GM04504 (cell line): ENCODE measurements at places on chromosomes 16 and 17.

- DNase-seq, result peak; percentile 77
Measured at GRCh38 chr17:79728169-79728907, 2.4 kb upstream of the ENPP7 start.

DNA sequence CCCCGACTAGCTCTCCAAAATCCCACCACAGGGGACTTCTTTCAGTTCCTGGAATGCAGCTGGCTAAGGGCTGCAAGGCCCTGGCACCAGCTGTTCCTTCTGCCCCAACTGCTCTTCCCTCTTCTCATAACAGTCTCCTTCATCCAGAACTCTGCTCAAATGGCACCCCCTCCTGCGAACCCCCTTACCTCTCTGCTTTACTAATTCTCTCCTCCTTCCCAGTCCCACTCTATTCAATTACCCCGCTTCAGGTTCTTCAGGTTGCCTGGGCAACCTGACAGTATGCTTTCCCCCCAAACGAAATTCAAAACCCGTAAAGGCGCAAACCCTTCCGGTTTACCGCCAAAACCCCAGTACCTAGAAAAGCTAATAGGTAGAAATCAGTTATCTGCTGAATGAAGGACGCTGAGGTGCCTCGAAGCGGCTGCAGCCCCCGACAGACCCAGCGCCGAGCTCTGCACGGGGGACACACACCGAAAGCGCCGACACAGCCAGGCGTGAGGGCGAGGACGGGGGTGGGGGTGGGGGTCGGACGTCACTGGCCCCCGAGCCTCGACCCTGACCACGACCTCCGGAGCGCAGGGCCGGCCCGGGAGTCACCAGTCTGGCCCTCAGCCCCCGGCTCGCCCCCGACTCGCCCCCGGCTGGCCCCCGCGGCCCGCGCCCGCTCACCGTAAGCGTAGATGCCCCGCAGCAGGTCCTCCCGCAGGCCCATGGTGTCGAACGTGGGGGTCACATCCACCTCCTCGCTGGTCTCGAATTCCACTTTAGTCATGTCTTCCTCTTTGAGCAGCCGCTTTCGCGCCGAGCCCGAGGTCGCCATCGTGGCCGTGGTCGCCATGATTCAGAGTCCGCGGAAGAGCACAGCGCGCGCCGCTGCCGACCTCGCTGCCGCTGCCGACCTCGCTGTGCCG, 550 bp downstream of the EIF4A3 start:
- no peak for DNase-seq

DNA sequence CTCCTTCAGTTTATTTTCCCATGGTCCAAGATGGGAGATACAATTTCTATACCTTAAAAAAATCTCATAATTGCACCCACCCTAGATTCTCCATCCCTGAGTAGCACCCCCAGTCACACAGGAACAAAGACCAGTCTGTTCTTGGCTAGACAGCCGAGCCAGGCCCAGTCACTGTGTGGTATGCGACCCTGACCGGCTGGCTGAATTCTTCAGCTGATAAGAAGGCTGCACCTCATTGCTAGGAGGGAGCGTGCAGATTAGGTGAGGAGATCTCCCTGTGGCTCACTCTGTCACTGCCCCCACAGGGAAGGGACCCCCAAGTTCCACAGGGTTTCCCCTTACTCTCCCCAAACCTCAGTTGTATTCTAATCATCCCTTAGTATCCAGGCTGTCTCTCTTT, 138.7 kb downstream of the SALL1 start:
- DNase-seq, result no peak

DNA sequence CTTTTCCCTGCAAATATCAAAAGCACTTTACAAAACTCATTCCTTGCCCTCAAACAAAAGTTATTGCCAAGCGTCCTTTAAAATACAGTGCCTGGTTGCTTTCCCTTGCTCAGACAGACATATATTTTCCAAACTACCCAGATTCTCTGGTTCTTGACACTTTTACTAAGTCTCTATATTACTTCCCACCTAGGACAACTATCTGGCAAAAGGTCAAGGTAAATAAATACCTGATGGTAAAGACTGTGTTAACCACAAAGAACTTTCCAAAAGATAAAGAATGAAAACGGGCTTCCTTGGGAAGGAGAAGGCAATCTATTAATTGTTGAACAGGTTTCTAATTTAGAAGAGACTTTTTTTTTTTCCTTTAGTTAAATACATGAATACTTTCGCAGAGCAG, 1.9 kb downstream of the HS3ST3A1 start:
- DNase-seq, result no peak

DNA sequence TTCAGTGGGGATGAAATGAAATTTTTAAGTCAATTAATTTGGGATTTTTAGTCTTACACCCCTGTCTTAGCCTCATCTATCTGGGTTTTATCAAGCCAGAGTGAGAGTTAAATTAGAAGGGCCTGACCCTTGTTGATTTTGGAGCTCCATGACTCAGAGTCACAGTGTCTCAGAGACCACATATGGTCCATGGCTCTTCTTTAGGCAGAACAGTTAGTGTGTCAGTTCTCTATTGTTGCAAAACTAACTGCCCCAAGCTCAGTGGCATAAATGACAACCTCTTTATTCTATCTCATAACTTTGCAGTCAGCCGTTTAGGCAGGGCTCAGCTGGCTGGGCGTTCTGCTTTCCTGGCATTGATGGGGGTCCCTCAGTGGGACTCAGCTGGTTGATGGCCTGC, 44.7 kb downstream of the IRF8 start:
- no peak for DNase-seq

DNA sequence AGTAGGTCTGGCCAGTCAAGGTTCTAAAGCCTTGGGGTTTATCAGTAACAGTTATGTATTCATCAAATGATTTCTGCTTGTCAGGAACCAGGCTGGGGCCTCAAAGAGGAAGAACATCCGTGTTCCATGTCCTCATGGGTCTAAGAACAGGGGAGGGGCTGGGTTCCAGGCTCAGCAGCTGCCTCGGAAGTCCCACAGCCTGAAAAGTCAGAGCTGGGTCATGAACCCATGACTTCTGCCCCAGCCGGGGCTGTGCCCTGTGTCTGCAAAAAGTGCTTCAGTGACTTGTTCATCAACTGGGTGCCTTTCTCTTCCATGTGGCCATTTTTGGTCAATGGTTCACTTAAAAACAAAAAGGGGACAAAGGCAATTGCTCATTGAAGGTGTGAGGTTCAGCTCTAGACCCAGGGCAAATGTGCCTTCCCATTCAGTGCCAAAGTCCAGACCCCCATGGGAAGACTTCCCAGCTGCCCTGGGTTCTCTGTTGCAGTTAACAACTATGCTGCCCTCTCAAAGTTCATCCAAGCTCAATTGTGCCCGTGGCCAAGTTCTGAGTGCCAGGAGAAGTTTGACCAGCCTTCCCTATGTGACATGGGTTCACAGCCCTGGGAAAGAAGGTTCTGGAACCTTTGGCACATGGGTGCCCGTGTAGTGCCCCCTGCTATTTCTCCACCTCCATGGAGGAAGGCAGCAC, 18.5 kb downstream of the TBKBP1 start:
- DNase-seq, result no peak

DNA sequence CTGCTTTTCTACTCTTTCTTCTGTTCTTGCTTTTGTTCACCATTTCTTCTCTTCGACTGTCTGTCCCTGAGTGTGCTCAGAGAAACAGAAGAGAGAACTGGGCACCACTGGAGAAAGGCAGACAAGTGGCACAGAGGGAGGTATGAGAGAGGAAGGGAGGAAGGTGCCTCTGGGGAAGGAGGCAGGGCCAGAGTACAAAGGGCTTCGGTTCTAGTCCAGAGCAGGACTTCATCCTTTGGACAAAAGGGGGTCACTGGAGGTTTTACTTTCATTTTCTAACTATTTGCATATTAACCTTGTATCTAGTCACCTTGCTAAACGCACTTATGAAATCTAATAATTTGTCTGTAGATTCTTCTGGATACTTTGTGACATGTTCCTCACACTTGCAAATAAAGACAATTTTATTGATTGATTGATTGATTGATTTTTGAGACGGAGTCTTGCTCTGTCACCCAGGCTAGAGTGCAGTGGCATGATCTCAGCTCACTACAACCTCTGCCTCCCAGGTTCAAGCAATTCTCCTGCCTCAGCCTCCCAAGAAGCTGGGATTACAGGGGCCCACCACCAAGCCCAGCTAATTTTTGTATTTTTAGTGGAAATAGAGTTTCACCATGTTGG, 13.5 kb downstream of the ITGB4 start:
- DNase-seq, result no peak

DNA sequence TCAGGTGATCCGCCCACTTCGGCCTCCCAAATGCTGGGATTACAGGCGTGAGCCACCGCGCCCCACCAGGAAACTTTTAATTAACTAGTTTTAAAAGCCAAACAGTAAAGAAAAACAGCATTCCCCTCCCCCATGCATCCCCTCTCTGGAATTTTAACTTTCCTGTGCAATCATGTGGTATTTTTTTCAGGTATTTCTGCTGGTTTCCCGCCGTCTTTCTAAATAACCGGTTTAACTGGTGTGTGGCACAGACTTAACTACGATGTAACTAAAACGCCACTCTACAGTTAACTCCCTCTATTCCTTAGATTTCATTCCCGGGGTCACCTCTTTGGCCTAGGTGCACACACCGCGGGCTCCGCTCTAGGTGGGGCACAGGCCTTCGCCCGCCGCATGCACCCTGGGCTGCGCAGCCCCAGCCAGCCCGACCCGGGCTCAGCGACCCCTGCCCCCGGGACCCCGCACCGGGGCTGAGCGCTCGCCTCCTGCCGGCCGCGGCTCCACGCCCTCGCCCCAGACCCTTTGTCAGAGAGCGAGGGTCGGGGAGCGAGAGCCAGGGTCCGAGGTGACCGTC, 15.1 kb upstream of the UTP6 start:
- DNase-seq, result no peak

- DNase-seq, result no peak
Measured at GRCh38 chr17:77840513-77841165, 117.9 kb upstream of the TNRC6C start.

DNA sequence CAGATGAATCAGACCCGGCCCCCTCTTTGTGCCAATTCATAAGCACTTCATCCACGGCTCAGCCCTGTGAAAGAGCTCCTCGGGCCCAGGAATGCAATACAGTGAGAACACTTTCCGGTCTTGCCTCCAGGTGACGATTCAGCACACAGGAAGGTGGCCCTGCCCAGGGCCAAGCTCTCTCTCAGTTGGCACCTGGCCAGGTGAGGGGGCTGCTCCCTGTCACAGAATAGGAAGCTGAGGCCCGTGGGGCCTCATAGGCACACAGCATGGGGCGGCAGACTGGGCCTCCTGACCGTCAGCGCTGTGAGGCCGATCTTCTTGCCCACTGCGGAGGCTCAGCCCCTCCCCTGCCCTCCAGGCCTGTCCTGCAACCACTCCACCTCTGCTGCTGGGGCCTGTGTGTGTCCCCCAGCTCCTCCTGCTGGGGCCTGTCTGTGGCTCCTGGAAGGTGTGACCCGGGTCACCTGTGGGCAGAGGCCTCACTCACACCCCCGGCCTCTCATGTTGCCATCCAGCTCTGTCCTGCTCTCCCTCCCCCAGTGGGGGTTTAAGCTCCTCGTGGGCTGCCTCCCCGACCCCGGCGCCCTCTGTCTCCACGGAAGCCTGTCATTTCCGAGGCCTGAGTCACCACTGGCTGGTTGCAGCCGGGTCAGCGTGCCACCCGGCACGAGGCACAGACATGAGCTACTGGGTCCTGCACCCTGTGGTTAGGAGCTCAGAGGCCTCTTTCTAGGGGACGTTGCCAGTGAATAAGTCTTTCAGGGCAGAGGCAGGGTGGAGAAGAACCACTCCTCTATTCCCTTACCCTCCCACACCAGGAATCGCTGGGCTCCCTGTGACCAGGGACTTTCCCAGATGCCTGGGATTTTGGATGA, 114.4 kb downstream of the SEC14L1 start:
- DNase-seq, result peak; percentile 60
